ENCODE measurements at places on chromosomes 1 and 21.

DNA sequence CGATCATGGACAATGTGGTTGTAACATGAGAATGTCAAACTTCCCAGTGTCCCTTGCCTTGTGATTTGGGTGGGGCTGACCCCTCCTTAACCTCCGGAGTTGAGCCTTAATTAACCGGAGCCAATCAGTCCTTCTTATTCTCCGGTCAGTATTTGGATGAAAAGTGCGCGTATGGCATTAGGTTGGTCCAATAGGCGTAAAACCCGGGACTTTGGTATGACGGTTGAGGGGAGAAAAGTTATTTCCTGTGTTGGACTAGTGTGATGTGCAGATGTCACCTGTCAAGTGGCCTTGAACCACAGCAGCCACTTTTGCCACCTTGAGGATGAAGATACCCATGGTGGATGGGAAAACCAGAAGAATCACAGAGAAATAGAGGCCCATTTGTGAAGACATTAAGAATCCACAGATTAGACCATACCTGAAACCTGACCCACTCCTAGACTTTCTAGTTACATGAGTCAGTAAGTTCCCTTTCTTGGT lies 5.1 kb downstream of the PAFAH2 start:
- DNase-seq, result no peak

- no peak for DNase-seq
Observed at GRCh38 chr1:183323849-183324683, 94.1 kb downstream of the NMNAT2 start.

GRCh38 chr1:150778409-150778808 lies 12.8 kb upstream of the CTSS start:
- no peak for DNase-seq

DNA sequence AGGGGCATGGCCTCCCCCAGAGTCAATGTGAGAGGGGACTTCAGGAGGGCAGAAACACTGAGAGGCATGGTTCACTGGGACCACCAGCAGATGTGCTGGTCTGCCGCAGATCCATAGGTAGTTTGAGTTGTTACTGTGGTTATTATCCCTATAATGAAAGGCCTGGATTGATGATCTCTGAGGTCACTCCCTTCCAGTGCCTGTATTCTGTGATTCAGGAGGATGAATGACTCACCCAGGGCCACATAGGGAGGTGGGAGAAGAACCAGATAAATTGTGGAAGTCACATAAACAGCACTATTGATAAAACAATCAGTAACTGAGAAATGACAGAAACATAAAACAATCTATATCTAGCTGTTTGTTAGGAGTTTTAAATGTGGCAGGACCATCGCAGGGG lies 22.7 kb upstream of the ACTL8 start:
- DNase-seq, result peak; percentile 58

- DNase-seq, result peak; percentile 68
Observed at GRCh38 chr1:1230656-1231399, 973 bp downstream of the SDF4 start.

- peak; percentile 92 for DNase-seq
Observed at GRCh38 chr1:219659684-219660083, 46.8 kb upstream of the ZC3H11B start.
